ENCODE measurements at places on chromosomes 4 and X.

GRCh38 chr4:129335818-129336217 is 239.9 kb downstream of the C4orf33 start:
- DNase-seq: peak; percentile 75

GRCh38 chr4:73674451-73674919 is 54.2 kb upstream of the RASSF6 start:
- DNase-seq: no peak

- DNase-seq: no peak
Observed at GRCh38 chr4:97910005-97910404, 233.3 kb downstream of the STPG2 start.

DNA sequence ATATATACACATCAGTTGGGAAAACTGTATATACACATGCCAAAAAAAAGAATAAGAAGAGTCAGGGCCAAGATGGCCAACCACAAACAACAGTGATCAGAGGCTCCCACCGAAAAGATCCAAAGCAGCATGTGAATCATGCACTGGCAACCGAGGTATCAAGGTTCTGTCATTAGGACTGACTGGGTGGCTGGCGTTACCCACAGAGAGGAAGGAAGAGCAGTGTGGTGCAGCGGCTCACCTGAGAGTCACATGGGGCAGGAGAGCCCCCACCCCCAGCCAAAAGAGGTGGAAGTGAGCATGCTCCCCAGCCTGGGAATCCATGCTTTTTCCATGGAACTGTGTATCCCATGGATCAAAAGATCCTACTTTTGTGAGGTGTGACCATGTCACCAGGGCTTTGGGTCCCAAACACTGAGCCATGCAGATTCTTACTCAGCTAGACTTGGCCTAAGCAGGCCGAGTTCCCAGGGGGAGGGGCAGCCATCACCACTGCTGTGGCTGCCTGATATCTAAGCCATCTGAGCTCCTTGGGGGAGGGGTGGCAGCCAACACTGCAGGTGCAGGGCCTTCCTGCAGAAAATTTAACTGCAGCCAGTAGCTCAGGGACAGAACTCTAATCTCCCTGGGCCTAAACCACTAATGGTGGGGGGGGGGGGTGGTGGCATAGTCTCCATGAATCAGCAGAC is 52.8 kb downstream of the P2RY10 start:
- DNase-seq: no peak

GRCh38 chr4:167868163-167868562 is 224.2 kb upstream of the ANXA10 start:
- DNase-seq: no peak

GRCh38 chr4:15794426-15794825 is 16.3 kb downstream of the CD38 start:
- no peak for DNase-seq

DNA sequence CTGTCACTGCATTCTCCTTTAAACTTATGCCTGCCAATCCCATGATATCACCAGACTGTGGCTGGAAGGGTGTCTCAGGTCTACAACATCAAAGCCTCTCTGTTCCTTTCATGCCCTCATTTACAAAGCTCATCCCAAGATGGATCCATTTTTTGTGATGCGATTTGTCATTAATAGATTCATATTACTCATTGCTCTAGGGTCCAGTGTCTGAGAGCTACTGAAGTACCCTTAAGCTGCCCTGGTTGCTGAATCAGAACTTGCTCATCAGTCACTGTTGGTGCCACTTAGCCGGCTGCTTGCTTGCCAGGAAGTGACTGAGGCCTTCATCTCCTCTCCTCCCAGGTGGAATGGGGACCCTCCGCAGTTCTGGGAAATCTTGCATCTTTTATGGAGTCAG is 395.5 kb upstream of the BOD1L1 start:
- no peak for DNase-seq

- DNase-seq: no peak
Observed at GRCh38 chrX:151902813-151903591, 9.7 kb upstream of the MAGEA4 start.

- no peak for DNase-seq
Observed at GRCh38 chr4:62194342-62194741, 994.2 kb downstream of the ADGRL3 start.

DNA sequence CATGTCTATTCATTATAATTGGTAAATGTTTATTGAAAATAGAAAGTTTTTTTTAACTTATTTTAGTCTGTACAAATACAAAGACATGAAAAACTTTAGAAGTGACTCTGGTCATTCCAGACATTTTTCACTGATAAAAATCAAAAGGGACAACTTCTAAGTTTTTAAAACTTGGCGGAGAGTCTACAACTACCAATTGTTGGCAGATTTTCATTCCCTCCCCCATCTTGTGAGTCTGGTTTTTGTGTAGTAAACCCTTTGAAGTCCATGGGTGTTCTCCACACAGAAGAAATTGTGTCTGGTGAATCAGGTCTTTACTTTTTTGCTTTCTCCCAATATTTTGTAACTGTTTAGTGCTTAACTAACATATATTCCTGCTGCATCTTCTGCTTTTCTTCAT is 336.5 kb downstream of the PDGFC start:
- no peak for DNase-seq

DNA sequence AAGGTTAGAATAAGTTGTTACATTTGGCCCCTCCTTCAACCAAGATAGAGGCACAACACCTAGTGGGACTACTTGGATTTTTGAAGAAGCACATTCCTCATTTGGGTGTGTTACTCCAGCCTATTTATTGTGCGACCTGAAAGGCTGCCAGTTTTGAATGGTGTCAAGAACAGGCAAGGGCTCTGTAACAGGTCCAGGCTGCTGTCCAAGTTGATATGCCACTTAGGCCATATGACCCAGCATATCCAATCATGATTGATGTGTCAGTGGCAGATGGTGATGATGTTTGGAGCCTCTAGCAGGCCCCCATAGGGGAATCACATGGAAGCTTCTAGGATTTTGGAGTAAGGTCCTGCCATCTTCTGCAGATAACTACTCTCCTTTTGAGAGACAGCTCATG is 35.5 kb upstream of the UGT2B4 start:
- DNase-seq: no peak

GRCh38 chr4:85391589-85392410 is 83.2 kb upstream of the ARHGAP24 start:
- DNase-seq: no peak

DNA sequence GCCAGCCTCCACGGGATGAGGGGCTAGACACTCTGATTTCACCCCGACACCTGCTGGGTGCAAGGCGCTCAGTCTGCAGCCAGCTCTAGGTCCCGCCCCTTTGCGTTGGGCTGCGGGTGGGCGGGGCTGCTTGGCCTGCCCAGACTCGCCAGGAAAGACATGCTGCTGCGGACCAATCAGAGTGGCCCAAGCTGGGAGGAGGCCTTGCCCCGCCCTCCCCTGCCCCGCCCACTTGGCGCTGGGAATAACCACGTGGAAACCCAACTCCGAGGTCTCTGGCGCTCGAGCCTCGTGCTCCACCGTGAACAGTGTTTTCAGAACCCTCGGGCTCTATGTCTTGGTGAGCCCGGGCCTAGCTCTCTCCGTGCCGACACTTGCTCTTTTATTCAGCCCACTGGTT is 5.3 kb upstream of the VMA21 start:
- no peak for DNase-seq

GRCh38 chr4:148061141-148061481 is 329.2 kb downstream of the ARHGAP10 start:
- no peak for DNase-seq

DNA sequence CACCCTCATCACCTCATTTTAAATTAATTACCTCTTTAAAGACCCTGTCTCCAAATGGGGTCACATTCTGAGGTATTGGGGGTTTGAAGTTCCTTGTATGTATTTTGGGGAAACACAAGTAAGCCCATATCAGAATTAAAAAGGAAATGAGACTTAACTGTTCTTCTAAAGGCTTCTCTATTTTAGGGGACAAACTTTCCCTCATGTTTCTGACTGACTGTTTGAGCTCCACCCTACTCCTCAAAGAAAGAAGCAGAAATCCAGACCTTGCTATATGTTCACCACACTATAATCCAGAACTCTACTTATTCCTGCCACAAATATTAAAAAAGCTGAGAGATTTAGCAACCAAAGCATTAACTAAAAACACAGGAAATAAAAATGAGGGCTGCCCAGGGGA is 258.8 kb downstream of the ARHGAP24 start:
- DNase-seq: no peak

DNA sequence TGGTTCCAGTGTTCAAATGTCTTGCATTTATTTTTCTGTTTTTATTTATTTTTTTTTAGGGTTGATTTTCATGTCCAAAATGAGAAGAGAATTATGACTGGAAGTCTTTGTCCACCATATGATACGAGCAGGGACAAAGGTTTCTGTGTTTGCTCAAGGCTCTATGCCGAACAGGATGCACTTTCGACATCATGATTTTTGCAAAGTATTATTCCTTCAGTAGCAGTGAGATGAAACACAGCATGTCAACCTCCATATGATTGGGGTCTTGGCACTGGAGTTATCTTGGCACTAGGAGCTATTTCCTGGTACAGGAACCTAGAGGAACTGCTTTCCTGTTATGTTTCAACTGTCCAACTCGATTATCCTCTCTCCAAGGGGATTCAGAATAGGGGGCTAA is 72.6 kb downstream of the UCHL1 start:
- no peak for DNase-seq

DNA sequence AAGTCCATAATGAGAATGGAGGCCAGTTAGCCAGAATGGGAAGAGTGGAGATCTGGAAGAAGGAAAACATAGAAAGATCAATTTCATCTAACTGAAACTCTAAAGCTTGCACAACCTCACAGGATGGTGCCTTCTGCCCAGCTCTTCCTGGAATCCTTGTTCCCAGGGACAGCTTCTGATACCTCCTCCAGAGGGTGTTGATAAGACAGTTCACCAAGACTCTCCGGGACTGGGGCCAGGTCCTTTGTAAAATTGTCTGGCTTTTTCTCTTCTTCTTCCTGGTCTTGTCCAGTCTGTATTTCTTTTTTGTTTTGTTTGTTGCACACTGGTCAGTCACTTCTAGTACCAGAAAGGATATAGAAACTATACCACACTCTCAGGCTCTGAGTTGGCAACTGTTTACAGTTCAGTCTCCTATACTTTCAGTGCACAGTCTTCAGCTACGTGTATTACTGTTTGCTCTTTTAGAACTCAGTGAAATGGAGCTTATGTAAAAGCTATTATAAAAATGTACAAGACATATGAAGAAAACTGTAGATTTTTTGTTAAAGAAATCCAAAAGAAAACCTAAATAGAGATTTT is 142.8 kb upstream of the RPL34 start:
- DNase-seq: no peak

GRCh38 chr4:100041646-100042045 is 91.6 kb upstream of the H2AZ1 start:
- no peak for DNase-seq

GRCh38 chrX:75963774-75964173 is 178.7 kb upstream of the MAGEE2 start:
- no peak for DNase-seq

GRCh38 chrX:131577413-131577812 is 33.5 kb downstream of the OR13H1 start:
- DNase-seq: no peak

DNA sequence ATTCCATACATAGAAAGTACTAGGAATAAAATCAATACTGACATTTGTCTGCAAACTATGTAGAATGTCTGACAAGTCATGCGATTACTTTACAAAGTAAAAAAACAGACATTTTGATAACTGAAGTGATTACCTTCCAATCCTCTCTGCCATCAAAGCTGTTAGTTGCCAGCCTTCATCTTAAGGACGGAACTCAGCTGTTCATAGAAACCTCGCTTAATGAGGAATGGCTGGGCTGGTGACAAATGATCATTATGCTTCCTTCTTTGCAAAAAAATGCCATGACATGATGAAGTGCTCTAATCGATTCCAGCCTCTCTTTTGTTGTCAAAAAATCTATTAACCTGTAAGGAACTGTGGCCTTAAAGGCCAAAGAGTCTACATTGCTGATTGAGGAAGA is 1214.9 kb upstream of the IGFBP7 start:
- DNase-seq: no peak

DNA sequence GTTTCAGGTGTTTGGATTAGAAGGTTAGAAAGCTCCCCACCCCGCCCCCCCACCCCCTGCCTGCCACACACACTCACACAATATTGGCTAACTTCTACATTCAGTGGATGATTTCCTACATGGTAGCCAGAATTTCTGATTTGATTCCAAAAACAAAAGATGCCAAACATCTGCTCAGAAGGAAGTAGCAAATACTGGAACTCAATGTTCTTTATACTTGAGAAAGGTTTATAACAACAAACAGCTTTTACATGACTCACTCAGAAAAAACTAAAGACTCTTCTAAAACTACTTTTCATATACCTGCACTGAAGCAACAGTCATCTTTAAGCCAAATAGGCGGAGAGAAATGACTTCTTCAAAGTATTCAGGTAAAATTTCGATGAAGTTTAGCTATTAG is 750.5 kb upstream of the POU3F4 start:
- DNase-seq: no peak

- DNase-seq: no peak
Observed at GRCh38 chrX:38859602-38860001, 58.3 kb downstream of the MID1IP1 start.

- no peak for DNase-seq
Observed at GRCh38 chrX:20995829-20996228, 378.4 kb upstream of the CNKSR2 start.

DNA sequence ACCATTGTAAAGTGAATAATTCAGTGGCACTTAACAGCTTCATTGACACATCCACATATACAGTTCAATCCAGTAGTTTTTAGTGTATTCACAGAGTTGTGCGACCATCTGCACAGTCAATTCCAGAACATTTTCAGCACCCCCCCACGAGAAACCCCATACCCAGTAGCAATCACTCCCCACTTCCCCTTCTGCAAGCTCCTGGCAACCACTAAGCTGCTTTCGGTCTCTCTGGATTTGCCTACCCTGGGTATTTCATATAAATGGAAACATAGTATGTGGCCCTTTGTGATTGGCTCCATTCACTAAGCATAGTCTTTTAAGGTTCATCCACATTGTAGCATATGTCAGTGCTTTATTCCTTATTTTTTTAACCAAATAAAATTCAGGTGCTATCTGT is 10.0 kb downstream of the MSL3 start:
- no peak for DNase-seq

GRCh38 chr4:42101446-42101975 is 50.9 kb downstream of the BEND4 start:
- DNase-seq: no peak

DNA sequence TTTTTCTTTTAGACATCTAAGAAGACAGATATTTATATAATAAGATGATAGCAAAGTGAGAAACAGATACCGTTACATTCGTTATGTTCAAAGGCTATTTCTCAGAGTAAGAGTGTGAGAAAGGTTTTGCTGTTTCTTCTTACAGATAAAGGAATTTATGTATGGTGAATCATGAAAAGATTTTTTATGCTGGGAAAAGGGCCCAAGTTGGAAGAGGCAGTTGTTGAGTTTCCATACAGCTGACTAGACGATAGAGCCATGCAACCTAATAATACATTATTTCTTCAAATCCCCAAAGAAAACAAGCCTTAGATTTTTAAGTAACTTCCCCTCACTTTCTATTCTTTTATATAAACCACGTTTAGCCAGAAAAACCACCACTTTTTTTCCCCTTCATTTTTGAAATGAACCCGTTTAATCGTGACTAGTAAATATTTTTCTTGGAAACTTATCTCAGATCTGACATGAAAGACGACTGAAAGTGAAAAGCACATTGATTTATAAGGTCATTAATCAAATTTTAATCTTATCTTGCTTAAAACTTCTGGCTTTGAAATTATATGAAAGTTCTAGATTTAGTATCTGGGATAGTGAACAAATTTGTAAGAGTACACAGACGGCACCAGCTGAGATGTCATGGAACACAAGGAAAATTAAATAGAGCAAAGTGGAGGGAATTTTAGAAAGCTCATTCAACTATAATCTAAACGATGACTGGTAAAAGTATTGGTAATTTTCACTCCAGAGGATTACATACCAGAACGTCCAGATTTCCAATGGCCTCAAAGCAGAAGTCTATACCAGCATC is 10.9 kb downstream of the ADH6 start:
- no peak for DNase-seq
